Memory B cell (primary cell): ENCODE measurements at places on chromosomes 3 and 15.
A peak's percentile ranks its signal among the peaks of the same experiment; 100 is the strongest.

- peak; percentile 36 for DNase-seq
Observed at GRCh38 chr3:52471371-52472238, 16.2 kb downstream of the NISCH start.

- no peak for DNase-seq
Observed at GRCh38 chr15:100528833-100529428, at the start of gene CERS3. CERS3 (minus strand) TSS chr15:100528950; CDS start chr15:100501849, 27,101 bp downstream.

DNA sequence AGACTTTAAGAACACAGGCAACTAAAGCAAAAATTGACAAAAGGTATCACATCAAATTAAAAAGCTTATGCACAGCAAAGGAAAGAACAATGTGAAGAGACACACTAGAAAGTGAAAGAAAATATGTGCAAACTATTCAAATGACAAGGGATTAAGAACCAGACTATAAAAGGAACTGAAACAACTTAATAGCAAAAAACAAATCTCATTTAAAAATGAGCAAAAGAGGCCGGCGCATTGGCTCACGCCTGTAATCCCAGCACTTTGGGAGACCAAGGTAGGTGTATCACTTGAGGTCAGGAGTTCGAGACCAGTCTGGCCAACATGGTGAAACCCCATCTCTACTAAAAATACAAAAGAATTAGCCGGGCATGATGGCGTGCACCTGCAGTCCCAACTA is 14.4 kb downstream of the NGLY1 start:
- no peak for DNase-seq

DNA sequence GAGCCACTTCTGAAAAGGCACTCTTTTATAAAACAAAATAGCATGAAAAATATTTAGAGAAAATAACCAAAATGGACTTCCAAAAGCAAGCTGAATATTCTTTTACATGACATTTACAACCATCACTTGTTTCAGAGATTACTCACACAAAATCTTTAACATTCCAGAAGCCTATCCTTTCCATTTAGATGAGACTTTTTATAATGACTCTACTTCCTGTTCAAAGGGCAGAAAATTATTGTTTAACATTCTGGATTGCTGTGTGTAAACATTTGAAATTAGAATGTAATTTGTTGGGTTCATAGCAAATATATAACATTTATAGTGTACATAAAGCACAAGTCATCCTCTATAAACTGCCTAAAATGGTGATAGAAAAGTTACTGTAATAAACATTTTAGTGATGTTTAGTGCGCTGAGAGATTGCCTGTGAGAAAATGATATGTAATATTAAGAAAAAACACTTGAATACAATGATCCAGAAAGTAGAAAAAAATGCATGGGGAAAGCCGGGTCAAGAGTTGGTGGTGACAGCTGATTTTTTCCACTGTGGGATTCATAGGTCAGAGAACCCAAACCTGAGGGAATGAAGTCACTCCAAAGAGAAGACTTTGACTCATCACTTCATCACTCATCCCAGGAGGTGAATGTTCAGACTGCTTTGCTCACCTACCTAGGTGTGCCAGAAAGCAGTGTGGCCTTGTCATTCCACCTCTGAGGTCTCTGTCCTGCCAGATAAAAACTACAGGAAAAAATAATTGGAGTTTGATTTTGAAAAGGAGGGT is 305.8 kb downstream of the ARPP21 start:
- no peak for DNase-seq

DNA sequence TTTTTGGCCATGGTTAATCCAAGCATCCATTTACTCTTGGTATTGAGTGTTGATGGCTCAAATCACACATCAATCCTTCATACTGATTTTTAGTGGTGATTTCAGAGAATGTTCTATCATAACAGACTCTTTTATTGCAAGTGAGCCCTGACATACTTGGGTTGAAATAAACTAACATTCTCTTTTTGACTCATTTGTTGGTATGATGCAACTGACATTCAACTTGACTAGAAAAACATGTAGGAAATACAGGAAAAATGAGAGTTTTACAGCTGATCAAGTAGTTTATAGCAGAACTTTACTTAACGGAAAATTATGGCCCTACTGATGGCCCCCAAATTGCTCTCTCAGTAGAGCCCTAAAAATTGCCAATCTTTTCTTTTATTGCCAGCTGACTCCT is 173.9 kb upstream of the CD96 start:
- DNase-seq, result no peak
